ENCODE measurements at places on chromosomes 2 and 18.

- DNase-seq = no peak
Observed at GRCh38 chr2:890214-890613, 60.4 kb upstream of the SNTG2 start.

DNA sequence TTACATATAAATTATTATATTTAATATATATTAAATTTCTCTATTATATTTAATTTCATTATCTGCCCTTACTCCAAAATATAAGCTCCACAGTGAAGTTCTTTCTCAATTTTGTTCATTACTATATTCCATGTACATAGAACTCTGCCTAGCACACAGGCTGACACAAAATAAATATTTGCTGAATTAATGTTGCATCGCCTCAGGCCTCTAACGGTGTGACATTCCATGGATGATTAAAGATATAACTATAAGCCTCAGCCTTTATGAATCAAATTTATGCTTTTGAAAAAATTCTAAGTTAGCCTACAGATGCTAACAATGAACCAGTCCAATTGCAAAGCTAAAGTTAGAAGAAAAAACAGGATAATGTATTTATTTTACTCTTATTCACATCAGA lies 1337.2 kb upstream of the NRXN1 start:
- DNase-seq = no peak

DNA sequence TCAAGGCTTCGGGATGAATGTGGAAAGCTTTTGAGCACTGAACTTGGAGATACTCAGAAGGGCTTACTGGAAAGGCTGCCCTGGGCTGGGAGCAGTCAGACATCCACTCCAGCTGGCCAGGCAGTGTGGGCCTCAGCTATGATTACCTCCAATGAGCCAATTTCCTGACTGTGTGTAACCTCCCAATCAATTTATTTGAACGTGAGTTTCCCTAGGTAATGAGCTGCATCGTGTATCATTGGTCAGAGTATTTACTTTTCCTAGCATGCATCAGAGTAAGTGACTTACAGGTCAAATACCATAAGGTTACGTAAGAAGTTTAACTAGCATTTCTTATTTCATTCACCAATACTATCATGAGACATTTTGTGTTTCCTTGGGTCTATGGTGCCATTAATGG lies 11.0 kb upstream of the CTAGE1 start:
- no peak for DNase-seq

DNA sequence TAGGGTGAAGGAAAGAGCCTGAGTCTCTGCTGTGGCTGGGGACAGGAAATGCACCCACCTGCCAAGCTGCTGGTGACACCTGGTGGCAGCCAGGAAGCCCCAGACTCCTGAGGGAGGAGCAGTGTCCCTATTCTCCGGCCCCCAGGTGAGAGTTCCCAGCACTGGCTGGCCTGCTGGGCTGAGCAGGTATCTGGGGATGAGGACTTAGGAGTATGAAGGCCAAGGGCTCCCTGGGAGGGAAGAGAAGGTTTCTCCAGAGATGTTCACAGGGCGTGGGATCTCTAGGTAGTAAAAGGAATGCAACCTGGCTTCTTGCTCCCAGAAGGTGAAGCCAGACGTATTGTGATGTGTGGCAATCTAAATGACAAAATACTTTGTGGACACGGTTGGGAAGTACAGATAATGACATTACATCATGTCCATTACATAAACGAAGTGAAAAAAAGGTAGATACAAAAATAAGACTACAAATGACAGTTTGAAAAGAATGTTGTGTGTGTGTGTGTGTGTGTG lies 75.8 kb upstream of the SLC1A4 start:
- DNase-seq = no peak

DNA sequence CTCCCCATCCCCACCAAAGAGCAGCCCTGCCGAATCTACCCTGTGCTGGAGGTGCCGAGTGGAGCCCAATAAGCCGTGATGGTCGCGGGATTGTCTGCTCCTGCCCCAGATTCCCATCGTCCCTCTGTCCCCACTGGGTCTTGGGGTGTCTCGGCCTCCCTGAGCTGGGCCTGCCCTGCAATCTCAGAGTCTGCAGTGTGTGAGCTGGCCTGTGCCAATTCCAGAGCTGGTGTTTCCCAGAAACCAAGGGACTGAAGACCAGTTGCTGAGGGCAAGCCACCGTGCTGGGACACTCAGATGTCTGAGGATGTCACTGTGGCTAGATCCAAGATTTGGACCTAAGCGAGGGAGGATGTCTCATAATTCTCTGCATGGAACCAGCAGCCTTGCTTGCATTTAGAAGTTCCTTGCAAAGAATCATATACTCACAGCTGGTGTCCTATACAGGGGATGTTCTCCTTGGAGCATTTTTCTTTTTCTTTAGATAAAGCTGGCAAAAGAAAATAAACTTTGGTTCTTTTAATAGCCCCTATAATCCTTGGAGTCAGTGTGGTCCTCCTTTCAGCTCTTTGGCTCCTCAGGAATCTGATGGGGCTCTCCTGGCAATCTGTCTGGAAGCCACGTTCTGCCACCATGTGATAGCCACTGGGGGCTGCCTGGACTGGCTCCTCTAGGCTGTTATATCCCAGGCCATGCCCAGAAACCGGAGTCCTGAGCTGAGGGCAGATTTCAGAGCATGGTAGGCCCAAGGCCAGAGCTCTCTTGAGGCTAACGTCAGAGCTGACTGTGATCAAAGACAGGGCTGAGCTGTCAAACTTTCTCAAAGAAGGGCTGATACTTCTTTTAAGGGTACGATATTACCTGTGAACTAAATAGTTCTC lies 140.1 kb upstream of the HAAO start:
- DNase-seq = no peak

DNA sequence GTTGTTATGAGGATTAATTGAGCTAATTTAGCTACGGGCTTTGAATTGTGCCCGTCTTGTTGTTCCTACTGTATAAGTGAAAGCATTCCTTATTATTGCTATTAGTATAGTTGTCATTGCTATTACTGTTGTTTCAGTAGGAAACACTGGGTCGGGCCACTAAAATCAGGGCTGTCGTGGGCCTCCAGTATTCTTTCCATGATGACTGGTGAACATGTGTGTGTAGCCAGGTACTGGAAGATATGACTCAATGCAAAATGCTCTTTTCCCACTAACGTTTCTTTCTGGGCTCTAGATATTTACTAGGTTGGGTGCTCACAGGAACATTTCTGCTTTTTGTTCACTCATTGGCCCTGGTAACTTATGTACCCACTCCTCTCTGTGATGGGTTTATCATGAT lies 4.9 kb downstream of the TTL start:
- no peak for DNase-seq

DNA sequence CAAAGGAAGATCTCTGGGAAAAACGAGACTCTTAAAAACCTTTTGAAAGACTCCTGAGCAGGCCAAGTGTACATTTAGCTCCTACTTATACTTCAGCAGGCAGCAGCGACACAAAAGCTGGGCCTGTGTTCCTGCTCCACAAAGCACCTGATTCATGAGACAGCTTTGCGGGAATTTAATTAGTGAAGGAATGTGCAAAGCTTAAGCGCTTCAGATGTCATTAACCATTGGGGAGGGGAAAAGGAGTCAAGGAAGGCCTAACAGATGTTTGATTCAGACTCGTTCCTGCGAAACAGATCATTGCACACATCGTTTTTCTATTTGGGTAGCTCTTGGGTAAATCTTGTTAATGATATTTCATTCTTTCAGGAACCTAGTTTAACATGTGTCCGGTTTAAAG lies 125.9 kb downstream of the MAIP1 start:
- DNase-seq = no peak

DNA sequence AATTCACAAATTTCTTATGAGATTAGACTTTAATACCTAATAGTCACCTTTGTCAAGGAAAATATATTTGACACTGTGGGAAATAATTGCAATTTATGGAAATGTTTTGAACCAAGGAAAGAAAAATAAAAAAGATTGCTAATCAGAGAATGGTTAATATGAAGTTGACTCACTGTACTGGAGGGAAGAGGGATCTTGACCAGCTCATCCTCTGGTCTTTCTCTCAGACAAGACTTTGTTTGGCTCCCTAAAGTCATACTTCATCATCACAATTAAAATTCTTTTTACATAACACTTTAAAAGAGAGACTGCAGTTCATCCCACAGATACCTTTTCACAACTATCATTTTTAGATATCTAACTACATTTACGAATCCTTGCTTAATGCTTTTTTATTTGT lies 538.5 kb upstream of the ZEB2 start:
- no peak for DNase-seq

DNA sequence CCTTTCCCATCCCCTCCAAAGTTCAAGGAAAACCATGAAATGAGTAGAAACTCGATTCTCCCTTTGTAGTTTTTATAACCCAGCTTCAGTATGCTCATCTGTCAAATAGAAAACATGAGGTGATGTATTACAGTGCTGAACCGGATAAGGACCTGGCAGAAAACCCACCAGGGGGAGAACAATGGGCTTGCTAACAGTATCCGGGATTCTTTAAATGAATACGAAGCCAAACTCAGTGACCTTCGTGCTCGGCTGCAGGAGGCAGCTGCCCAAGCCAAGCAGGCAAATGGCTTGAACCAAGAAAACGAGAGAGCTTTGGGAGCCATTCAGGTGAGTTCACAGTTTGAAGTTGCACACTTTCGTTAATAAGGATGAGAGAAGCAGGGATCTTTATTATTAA lies 113.6 kb upstream of the TTC39C start:
- no peak for DNase-seq

DNA sequence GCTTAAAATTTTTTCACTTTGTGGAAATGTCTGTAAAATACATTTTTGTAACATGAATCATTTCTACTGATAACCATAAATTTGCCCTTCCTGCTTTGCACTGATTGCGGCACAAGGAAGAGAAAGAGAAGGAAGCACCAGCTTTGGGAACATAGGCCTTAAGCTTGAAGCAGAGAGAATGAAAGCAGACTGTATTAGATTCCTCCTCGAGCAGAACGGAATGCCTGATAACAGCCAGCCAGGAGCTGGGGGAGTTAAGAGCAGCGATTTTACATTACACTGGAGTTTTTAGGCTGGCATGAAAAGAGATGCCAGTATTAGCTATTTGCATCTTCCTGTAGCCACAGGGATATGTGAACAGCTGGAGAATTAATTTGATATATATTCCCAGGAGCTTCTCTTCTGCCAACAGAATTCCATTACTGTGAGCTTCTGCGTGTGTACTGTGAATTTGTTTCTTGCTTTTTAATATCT lies 33.5 kb downstream of the CRIM1 start:
- no peak for DNase-seq

DNA sequence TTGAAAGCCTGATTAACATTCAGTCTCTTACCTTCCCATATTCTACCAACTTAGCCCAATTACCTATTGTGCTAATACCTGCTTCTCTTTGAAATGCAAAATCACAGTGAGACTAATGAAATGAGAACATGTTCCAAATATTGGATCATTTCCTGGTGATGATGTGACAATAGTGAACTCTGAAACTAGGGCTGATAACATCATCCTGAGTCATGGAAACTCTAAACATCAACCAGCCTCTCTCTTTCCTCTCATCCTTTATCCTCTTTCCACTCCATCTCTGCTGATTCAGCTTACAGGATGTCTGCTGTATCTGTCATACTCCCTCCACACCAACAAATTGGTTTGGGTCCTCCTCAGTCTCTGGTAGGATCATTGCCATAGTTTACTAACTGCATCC lies 98.8 kb upstream of the NCKAP5 start:
- DNase-seq = no peak

DNA sequence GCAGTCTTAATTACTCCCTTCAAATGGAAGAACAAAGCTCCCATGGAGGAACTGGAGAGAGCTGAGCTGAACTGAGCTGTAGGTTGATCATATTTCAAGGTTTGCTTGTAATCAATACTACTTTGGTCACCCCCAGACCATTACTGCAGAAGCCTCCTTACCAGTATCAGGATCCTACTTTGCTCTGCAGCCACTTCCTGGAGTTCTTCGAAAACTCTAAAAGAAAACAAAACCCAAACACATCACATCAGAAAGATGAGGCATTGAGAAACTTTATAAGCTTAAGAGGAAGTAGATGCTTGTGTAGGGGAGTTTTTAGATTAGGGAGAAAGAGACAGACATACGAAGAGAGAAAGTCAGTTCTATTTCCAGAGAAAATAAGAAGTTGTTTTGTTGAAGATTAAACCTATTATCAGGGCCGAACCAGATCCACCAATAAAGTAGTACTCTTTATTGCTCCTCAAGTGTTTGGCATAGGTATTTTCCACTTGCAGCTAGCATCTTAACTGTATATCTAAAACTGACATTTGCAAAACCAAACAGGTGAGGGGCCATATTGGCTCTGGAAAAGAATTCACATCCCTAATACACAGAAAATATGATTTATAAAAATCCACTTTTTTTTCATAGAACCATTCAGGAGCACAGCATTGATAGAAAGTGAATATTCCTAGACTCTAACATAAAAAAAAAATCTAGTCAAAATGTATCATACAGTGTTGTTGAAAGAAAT lies 166.9 kb upstream of the KLF7 start:
- DNase-seq = no peak

DNA sequence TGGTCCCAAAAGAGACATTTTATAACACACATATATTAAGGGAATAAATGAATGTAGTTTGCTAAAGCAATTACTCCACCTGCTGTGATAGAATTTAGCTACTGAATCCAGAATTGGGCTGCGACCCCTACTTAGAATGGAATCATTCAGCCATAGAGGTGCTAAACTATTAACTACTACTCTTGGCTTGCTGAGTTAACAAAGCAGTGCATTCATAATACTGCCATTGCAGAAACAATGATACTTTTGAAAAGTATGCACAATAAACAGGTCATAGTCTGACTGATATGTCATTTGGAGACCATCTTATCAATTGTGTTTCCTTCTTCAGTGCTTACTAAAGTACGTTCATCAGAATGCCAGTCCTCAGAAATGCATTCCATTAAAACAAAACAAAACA lies 273.6 kb downstream of the PIEZO2 start:
- no peak for DNase-seq

DNA sequence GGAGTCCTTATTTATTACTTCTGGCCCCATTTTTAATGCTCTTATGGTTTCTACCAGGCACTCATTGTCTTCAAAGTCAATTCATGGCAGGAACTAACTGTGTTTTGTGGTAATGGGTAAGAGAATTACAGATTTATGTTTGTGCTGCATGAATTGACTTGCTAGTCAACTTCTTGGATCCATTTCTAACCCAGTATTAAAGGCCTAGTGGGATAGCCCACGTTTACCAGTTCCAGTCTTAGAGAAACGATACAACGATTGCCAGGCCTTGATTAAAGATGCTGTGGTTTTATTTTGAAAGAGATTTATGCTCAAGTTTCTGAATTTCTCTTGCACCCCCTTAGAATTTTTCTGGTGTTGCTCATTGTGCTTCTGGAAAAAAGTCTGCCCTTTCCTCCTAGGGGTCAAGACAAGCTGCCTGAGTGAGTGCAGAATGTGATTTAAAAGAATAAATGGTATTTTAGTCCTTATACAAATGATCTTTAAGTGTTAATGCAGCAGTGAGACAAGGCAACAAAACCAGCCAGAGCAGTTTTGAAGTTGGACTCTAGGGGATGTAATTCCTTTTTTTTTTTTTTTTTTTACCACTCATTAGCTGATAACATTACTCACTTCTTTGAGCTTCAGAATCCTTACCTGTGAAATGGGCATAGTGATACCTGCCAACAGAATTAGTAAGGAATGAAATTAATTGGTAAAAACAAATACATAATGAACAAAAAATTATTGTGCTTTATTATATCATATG lies 101.5 kb downstream of the ARHGAP15 start:
- DNase-seq = no peak

Data from cerebellar nuclear complex (tissue), 1 donor.